RPMI7951 (cell line): ENCODE measurements at places on chromosomes 1 and 21. TPM values are rescaled to one million over a fixed set of nuclear protein-coding genes. Genes with fewer than 3 reads are reported as not detected.

GRCh38 chr1:226589008-226589733, 40.6 kb downstream of the STUM start:
- DNase-seq: no peak

DNA sequence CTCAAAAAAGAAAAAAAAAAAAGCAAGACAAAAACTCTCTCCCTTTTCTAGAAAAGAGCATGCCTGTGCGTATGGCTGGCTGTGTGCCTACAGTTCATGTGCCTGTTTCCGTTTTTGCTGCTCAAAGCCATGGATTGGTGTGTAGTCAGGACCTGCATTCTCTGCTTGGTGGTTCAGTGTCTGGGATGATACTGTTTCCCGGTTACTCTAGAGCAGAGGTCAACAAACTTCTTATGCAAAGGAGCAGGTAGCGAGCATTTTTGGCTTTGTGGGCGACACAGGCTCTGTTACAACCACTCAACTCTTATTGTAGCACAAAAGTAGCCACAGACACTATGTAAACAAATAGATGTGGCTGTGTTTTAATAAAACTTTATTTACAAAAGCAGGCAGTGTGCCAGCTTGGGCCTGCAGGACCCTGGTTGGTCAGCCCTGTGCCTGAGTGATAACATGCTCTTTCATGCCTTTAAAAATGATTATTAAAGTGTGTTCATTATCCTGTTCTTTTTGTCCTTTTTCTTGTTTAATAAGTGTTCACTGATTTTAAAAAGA, 524.2 kb downstream of the KIF26B start:
- no peak for DNase-seq

DNA sequence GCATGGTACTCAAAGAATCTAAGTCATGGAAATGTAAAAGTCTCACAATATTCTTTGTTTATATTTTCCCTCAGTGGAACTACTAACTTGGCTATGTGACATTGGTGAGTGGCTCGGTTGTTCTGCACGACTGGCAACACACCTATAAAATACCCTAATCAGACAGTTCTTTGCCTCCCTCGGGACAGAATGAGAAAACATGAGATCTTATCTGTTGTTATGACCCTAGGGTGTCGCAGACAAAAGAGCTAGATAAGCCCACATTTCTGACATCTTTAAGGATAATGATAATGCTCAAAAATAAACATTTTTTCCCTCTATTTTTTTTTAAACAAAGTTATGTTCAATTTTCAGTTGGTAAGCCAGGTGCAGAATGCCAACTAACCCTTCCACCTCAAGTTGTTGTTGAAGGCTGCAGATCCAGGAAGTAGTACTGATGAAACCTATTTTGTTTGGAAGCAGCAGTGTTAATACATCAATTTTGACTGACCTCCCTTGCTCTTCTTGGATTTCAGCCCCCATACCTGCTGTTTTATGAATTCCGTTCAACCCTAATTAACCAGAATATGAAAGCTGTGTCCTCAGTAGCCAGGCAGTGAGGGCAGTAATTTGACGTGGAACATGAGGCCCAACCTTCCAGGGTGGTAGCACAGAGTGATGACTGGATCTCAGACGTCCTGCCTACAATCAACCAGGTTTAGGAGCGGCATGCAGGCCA, 108.7 kb upstream of the DUSP10 start:
- DNase-seq: no peak

- no peak for DNase-seq
Measured at GRCh38 chr1:47692196-47692595, 254.4 kb downstream of the FOXD2 start.

GRCh38 chr1:201153474-201154388, 543 bp downstream of the TMEM9 start:
- DNase-seq: no peak

GRCh38 chr1:170326186-170326585, 180.4 kb downstream of the NTMT2 start:
- no peak for DNase-seq

DNA sequence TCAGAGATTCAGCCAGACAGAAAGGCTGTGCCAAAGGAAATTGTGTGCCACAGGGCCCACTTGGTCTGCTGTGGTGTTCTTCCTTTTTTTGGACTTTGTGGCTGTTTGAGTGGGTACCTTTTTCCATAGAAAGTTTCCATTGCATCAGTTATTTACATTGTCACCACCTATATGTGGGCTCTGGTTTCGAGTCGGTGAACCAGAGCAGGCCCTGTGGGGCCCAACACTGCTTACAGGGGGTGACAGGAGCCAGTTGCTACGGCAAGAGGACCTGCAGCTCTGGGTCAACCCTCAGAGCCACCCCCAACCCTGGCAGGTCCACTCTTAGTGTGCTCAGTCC, 157.0 kb upstream of the EDN2 start:
- no peak for DNase-seq

GRCh38 chr1:111582016-111582415, 37.6 kb upstream of the RAP1A start:
- no peak for DNase-seq

Gene PEX11B
- total RNA-seq: 20.1 and 22.8 TPM in 2 replicates

Gene AVPR1B
- total RNA-seq: not detected in 2 replicates

Gene SPRR1B
- total RNA-seq: not detected in 2 replicates
